ENCODE measurements at places on chromosomes 3 and 15.

DNA sequence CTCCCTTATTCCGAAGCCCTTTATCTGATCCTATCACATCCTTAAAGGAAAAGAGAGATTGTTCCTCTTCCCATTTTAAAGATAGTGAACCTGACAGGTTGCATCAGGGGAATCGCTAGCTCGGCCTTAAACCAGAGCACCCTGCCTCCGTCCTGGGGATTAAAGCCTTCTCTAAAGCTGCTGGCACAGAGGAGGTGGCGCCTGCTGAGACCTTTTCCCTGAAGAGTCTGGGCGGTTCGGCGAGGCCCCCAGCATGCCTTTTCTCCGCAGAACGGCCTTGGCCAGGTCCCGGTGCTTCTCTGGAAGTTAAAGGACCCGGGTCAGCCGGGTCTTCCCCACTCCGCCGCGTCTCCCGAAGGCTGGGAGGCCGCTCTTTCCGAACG is 593 bp downstream of the FAM219B start:
- DNase-seq, result peak; percentile 31

DNA sequence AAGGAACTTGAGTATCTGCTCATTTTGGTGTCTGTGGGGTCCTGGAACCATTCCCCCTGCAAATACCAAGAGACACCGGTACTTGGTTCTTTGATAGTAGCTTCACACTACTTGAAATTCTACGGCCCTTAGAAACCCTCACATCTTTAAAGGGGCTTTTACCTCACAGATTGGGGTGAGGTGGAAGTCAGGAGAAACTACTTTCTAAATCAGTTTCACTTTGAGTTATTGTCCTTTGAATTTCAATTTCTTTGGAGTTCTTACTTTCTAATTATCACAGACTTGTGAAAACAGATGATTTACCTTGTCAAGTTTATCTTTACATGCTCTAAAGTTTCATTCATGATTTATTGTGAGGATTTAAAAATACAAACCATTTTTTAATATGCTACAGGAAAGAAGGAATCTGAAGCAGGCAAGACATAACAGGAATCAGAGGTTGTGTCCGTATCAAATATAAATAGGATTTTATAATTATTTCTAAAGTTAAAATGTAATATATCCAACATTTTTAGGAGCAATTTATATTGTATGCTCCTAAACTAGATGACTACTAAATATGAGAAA is 98.9 kb downstream of the NEDD4 start:
- DNase-seq, result no peak

- DNase-seq, result no peak
Observed at GRCh38 chr15:101180620-101181307, 71.1 kb downstream of the CHSY1 start.

DNA sequence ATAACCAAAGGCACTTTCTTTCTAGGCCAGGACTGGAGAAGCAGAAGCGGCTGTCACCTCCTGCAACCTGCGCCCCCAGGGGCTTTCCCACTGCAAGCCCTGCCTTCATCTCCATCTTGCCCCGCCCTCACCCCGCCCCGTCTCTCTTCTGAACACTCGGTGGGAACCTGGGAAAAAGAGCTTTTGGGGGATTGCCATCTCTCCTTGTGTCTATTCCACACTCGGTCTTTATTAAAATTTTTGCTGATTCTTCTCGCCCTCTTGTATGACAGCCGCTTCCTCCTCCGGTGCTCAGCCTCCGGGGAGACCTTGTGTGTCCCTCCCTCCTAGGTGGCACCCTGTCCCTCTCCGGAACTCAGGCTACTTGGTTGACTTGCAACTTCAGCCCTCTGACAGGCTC is 41.9 kb upstream of the SPESP1 start:
- no peak for DNase-seq

DNA sequence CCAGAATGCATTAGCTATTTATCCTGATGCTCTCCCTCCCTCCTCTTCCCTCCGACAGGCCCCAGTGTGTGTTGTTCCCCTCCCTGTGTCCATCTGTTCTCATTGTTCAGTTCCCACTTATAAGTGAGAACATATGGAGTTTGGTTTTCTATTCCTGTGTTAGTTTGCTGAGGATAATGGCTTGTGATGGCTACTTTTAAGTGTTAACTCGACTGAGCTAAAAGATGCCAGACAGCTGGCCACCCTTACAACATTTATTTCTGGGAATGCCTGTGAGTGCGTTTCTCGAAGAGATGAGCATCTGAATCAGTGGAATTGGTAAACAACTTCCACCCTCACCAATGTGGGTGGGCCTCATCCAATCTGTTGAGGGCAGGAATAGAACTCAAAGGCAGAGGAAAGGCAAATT is 24.7 kb upstream of the TM2D3 start:
- DNase-seq, result no peak

DNA sequence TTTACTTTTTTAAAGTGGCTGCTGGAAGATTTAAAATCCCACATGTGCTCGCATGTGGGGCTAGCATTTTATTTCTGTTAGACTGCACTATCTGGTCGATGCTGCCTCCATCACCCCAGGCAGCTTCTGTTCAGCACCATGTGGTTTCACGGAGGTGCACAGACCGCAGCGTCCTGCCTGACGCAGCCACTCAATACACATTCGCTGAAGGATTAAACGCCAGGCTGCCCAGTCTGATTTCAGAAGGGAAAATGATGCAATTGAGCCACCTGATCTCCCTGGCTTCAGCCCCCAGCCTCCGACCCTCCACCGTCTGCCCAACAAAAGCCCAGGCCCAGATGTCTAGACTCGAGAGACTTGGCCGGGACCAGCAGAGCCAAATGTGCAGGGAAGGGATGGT is 84.5 kb downstream of the MEGF11 start:
- DNase-seq, result no peak

- DNase-seq, result no peak
Observed at GRCh38 chr15:79154483-79155135, 64.0 kb upstream of the RASGRF1 start.

- no peak for DNase-seq
Observed at GRCh38 chr15:31457631-31458526, 131.2 kb downstream of the KLF13 start.

DNA sequence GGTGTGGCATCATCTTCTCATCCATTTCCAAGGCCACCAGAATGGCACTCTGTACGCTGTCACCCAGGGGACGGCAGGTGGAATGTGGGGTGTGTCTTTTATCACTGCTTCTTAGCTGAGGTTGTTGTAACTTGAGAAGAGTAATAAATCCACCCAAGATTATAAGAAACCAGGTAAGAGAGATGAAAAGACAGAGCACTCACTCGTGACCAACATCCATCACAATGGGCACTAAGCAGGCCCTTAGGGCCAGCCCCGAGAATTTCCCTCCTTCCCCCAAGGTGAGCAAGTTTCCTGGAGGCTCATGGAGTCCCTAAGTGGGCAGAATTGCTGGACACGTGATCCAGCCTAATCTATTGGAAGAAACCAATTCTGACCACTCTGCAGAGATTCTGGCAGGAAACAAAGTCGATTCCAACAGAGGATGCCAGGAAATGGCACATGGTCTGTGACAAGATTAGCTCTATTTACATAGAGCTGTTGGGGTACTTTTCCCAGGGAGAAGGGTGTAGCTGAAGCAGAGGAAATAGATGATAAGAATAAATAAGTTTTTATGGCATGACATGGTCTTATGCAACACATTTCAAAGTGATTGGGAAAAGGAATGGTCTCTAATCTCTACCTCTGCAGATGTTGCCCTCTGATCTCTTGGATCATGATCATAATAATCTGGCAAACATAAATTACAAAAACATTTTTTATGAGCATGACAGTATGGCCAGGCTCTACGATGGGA is 22.5 kb downstream of the SLC6A20 start:
- peak; percentile 71 for DNase-seq

- no peak for DNase-seq
Observed at GRCh38 chr3:138135833-138136194, 3.6 kb upstream of the A4GNT start.

- no peak for DNase-seq
Observed at GRCh38 chr3:46399557-46399956, 7.3 kb downstream of the CCR5AS start.

- DNase-seq, result no peak
Observed at GRCh38 chr3:22982981-22983587, 220.0 kb upstream of the UBE2E2 start.

- DNase-seq, result no peak
Observed at GRCh38 chr3:4052706-4053105, 250.5 kb upstream of the SETMAR start.

GRCh38 chr15:57323806-57324589 is 52.3 kb upstream of the CGNL1 start:
- DNase-seq, result no peak

DNA sequence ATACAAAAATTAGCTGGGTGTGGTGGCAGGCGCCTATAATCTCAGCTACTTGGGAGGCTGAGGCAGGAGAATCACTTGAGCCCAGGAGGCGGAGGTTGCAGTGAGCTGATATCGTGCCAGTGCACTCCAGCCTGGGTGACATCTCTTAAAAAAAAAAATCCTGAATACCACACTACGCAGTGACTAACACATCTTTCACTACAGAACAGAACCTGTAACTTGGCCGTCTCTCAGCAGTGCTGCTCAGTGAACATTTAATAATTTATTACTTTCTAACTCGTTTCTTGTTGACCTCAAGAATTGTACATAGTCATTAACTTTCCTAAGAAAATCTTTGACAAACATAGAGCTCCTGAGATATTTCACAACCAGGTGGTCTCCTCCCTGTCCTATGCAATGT is 3.8 kb downstream of the GREM1 start:
- DNase-seq, result no peak

GRCh38 chr3:111366515-111366914 is 175.5 kb upstream of the CD96 start:
- DNase-seq, result no peak

DNA sequence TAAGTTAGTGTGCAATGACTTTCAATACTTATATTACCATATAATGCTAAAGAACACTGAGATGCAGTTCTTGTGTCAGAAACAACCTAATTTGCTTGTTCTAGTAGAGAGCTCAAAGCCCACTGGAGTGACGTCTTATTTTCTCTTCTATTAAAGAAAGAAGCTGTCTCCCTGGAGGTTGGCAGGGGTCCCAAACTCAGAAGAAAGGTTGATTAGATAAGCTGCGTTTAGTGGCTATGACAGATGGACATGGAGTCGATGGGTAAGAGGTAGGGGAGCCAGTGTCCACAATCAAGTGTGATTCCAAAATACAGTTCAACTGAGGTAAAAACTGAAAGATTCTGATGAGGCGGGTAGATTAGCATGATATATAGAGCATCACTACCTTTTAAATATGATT is 363.6 kb downstream of the NLGN1 start:
- no peak for DNase-seq

DNA sequence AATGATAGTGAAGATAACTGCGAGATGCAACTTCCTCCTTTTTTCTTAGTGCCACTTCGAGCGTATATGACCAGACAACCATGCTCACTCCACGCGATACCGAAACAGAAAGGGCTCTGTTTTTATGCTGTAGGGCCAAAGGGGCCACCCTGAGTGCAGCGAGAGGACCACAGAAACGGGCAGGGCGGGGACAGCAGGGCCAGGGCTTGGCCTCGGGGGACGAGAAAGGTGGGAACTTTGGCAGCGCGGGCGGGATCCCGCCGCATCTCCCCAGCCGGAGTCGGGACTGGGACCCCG is 483 bp downstream of the VPS13C start:
- no peak for DNase-seq

DNA sequence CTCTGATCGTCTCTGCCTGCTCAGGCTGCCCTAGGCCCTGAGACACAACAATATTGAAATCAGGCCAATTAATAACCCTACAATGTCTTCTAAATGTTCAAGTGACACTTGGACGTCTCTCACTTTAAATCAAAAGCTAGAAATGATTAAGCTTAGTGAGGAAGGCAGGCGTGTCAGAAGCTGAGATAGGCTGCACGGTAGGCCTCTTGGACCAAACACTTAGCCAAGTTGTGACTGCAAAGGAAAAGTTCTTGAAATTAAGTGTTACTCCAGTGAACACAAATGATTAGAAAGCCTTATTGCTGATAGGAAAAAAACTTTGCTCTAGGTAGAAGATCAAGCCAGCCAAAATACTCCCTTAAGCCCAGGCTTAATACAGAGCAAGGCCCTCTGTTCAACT is 2.2 kb downstream of the HPS3 start:
- no peak for DNase-seq

GRCh38 chr3:143063018-143063417 is 56.6 kb upstream of the CHST2 start:
- peak; percentile 60 for DNase-seq

DNA sequence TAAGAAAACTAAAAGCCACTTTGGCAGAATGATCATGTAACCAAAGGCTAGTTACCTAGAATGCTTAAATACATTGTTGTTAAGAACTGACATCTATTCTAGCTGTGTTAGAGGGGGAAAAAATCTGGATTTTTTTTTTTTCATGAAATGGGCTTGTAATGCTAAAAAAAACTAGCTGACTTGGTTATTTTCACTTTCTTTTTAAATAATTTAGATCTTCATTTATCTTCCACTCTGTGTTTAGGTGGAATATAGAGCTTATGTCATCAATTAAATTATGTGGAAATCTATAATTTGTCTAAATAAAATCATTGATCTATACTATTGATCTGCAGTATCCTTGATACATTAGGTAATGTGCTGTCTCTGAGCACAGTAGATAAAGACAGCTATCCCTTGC is 217.4 kb downstream of the TCF12 start:
- no peak for DNase-seq

- no peak for DNase-seq
Observed at GRCh38 chr3:14141602-14142341, 16.9 kb downstream of the TMEM43 start.

GRCh38 chr3:43028001-43028400 is 48.9 kb downstream of the GASK1A start:
- no peak for DNase-seq

GRCh38 chr15:43975326-43975725 is 148.5 kb downstream of the WDR76 start:
- no peak for DNase-seq
